ENCODE measurements at places on chromosomes 6 and 20.

- no peak for DNase-seq
These were observed 138.3 kb downstream of the CDC5L start for GRCh38 chr6:44525761-44526351.

DNA sequence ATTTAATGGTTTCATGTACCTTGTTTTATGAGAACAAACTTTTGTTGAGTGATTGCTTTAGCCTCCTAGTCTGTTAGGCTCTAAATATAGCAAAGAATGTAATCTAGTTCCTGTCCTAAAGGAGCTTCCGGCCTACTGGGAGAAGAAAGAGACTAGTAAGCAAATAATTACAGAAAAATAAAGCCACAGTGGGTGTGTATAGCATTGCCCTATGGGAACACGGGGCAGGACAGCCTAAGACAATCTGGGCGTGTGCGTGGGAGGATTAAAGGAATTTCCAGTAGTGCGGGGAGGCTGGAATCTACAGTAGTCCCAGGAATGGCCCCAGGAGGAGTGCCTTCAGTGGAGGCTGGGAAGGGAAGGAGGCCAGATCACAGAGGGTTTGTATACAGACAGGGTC is 98.1 kb upstream of the AKAP12 start:
- DNase-seq: no peak

DNA sequence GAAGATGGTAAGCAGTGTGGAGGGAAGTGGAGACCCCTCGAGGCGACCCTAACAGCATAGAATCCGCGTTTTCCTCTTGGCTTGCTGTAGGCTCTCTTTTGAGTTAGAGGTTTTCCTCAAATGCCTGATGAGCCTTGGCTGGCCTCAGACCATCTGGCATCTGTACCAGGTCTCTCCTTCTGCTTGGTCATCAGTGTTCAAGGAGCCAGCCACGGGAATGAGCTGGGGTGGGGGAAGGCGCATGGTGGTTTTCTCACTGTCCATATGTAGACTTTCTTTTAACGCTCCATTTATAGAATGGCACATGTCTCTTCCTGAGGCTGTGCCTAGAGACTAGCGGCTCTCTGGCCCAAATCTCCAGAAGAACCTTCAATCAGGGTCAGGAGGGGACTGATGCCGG is 8.1 kb upstream of the GUCA1A start:
- DNase-seq: no peak

DNA sequence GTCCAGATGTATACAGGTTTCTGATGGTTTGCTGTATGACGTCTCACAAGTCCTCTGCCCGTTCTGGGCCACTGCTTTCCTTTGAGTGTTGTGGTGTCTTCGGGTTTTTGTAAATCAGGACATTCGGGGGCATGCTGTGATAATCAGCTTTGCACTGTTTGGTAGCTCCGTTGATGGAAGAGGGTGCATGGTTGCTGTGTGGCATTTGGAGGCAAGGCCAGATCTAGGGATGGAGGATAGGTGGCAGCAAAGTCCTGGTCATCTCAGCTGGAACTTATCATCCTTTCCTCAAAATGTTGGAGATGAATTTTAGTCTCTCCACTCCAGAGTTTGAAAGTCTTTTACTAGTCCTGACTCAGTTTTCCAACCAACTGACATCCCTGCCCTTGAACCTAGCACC is 91.0 kb downstream of the SCP2D1 start:
- DNase-seq: no peak

- DNase-seq: no peak
These were observed 10.2 kb upstream of the BEND6 start for GRCh38 chr6:56944661-56945060.

- DNase-seq: no peak
These were observed 23.8 kb downstream of the IYD start for GRCh38 chr6:150392452-150393220.

DNA sequence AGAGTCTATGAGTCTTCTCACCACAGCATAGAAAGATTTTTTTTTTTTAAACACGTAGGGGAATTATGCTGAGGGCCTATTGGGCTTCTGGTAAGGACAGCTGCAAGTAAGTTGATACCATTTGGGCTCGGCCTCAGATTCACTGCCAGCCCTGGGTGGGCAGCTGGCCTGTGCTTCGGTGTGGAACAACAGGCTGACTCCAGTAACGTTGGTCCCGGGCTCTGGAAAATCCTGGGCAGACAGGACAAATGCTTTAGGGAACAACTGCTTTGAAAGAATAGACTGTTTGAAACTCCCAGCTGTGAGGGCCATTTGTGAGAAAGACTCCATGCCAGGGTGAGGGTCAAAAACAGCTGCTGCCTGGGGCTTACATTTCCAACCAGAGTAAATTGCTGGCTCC is 366.5 kb downstream of the QKI start:
- DNase-seq: no peak

DNA sequence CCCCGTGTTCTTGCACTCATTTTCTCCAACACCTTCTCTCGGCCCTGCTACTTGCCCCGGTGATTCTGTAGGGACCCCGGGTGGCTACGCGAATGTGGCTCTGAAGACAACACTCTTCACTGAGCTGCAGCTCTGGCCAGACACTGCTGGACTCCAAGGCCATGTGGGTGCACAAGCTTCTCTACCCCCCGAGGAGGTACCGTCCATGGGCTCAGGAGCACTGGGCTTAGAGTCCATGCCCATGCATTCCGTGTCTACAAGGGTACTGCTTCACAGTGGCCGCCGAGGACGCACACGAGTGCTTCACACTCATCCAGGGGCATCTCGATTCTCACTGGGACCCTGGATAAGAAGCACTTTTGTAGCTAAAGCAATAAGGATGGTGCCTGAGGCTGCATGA is 59.5 kb downstream of the SMOC2 start:
- DNase-seq: no peak

DNA sequence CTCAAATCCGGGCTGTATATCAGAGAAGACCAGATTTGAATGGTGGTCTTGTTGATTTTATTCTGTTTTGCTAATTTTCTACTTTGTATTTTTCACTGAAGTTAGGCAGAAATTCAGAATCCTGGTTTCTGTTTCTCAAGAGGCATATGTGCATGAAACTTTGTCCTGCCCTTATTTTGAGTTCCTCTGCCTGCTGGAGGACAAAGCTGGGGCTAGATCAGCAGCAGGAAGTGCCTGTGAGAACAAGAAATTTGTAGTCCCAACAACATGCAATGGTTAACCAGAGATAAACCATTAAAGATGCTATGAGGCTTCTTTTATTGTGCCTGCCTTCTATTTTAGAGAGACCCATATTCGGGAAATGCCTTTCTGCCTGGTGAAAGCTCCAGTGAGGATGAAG is 37.1 kb downstream of the BEND6 start:
- DNase-seq: no peak

GRCh38 chr6:136627191-136627590 is 77.0 kb upstream of the MAP7 start:
- DNase-seq: no peak

- no peak for DNase-seq
These were observed 46.4 kb downstream of the UTRN start for GRCh38 chr6:144331491-144331969.

DNA sequence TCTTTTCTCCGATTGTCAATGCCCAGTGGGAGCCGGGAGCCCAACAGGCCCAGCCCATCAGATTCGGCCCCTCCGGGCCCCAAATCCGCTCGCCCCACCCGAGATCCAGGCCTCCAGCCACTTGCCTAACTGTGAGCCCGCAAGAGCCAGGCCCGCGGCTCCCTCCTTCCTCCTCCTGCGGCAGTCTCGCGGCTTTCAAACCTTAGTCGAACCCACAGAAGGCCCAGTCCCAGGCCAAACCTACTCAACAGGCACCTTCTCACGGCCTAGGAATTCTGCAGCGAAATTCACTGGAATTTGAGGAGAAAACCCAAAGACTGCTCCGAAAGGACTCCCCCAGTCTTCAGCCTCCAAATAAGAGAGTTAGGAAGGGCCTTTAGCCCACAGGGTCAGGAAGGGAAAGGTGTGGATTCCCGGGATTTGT is 2.8 kb upstream of the TFAP2A start:
- DNase-seq: no peak

- DNase-seq: no peak
These were observed 5.7 kb downstream of the MAP3K7 start for GRCh38 chr6:90581146-90581545.

DNA sequence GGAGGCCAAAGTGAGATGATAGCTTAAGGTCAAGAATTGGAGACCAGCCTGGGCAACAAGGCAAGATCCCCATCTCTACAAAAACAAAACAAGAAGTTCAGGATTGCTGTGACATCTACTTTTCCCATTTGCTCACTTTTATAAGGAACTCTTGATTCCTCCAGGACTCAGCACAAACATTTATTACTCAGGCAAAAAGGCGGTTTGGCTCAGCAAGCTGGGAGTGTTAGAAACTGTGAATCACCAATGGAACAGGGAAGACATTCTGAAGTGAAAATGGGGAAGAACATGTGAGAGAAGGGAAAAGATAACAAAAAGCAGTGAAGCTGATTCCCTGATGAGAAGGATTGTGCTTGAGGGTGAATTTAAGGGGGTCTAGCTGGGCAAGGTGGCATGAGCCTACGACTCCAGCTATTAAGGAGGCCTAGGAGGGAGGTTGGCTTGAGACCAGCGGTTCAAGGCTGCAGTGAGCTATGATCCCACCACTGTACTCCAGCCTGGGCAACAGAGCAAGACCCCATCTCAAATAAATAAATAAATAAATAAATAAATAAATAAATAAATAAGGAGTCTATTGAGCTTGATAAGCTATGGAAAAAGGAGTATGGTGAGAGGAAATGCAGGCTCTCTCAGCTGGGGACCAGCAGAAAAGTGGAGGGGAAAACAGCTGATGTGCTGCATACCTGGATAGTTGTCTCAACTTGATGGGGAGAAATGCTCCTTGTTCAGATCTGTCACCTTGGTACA is 65.4 kb upstream of the HDDC2 start:
- DNase-seq: no peak

DNA sequence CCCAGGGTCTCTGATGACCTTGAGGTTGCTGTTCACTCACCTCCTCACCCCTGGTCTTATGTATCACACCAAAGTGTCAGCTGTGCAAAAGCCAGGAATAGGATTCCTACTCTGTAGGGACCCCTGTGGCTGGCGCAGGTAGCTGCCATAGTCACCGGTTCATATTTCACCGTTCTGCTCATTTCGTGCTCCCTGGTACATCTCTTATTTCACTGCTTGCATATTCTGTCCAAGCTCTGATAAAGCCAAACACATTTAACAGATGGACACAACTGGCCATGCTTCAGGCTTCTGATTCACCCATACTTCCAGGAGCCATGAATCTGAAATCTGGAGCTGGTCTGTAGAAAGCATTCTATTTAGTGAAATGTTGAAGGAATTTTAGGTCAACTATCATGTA is 20.5 kb downstream of the SLC22A3 start:
- DNase-seq: no peak

DNA sequence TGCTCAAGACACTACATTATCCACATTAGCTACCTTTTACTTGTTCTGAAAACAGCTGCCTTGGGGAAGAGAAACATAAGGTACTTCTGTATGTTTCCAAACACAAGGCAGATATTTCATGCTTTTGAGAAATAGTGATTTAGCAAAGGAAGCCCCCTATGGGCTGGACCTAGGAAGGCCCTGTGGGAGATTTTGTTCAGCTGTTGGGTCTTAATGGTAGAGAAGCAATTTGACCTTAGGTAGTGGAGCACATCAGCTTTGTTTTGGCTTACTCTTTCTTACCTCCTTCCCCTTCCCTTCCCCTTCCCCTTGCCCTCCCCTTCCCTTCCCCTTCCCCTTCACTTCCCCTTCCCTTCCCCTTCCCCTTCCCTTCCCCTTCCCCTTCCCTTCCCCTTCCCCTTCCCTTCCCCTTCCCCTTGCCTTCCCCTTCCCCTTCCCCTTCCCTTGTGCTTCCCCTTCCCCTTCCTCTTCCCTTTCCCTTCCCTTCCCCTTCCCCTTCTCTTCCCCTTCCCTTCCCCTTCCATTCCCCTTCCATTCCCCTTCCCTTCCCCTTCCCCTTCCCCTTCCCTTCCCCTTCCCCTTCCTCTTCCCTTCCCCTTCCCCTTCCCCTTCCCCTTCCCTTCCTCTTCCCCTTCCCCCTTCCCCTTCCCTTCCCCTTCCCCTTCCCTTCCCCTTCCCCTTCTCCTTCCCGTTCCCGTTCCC is 84.6 kb downstream of the ANKS1A start:
- no peak for DNase-seq

Data from CD4-positive, alpha-beta T cell treated with Interleukin-4 for 1 hour (primary cell).